ENCODE measurements at places on chromosomes 5 and 9.
A peak's percentile ranks its signal among the peaks of the same experiment; 100 is the strongest.

DNA sequence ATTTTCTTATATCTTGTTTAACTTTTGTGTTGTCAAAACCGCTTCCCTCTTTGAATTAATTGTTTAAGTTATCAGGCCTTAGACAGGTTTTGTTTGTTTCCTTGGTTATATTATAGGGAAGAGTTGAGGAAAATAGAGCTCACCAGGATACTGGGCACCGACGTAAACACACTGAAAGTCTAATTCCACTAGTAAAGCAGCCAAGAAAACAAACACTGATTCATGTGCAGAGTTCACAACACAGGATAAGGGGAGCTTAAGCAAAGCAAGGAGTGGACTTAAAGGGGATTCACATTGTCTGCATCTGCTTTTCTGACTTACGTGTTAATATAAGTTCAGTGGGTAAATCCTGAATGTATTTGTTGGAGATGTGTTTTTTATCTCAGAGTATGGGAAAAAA is 139.0 kb upstream of the CDH6 start:
- DNase-seq, result no peak

- DNase-seq, result no peak
Measured at GRCh38 chr5:2752821-2753439, 1.5 kb upstream of the IRX2 start.

DNA sequence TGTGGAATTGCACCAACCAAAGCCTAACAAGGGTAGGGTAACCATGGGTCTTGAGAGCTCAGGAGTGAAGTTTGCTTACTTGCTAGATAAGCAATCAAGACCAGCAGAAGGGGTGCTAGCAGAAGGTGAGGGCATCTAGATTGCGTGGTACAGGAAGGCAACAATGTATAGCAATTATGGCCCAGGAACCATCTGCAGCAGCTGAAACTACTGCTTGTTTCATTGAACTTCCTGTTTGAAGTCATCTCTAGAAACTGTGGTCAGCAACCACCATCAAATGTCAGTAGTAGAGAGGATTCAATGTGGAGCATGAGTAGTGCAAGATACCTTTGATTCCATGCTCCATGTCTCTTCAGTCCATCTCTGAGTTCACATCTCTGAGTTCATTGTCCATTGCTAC is 462.1 kb upstream of the GRAMD2B start:
- no peak for DNase-seq

DNA sequence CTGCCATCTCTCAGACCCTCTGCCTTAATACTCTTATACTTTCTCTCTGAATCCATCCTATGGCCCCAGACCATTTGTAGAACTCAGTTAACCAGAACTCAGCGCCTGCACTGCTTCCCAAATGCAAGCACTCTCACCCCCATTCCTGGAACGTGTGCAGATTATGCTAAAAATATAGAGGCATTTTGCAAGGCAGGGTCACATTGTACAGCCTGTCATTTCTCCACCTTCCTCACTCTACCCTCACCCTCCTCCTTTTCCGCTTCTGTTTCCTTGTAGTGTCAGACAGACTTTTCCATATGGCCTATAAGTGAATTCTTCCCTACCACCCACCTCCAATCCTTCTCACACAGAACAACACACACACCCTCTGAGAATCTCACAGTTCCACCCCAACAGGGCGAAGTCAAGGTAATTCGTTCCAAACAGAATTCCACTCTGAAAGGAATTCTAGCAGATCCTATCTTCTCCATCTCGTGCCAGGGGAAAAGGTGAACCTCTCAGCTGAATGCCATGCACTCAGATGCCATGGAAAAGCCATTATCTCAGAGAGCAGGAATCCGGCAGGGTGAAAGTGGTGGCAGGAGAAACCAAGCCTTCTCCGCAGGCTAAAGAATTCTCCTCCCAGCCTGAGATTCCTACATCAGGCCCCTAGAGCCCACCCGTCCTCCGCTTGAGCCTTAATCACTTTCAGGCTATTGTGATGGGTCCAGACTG is 25.3 kb downstream of the GGTA1 start:
- DNase-seq, result no peak

DNA sequence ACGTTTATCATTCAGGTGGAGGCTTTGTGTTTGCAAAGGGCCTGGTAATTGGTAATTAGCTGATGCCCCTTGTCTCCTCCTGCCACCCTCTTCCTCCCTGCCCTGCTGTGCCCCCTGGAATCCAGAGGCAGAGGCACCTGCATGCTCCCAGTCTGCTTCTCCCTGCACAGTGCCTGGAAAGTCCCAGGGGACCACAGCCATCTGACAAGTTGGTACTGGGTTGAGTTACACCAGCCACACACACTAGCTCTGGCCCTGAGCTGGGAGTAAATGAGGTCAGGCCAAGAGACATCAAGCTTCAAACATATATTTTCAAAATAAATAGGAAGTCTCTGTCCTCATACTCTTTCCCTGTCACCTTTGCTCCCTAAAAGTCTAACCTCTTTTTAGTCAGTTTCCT is 56.3 kb downstream of the INSYN2B start:
- no peak for DNase-seq

- peak; percentile 93 for DNase-seq
Measured at GRCh38 chr5:180093651-180094382, 22.3 kb upstream of the RNF130 start.

DNA sequence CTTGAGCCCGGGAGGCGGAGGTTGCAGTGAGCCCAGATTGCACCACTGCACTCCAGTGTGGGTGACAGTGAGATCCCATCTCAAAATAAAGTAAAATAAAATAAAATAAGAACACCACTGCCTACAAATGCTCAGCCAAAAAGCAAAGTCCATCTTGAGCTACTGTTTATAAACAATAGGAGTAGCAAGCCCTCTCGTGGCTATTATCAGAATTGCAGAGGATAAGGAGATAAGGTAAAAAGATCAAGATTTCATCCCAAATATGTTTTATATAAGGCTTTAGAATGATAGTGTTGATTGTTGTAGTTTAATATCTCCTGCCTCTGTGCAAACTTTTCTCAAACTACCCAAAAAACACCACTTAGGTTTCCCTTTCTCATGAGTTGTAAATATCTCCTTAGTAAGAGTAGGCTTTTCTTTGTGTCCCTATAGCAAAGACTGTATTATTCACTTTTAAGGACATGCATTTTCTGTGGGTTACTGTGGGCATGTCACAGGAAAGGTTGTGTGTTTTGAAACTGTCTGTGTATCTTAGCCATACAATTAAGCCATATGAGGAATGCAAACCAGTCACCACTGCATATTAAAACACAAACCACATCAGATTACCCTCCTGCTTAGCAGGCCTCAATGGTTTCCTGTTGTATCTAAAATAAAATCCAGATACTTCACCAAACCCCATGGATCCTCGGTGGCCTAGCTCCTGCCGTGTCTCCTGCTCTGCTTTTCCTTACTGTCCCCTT is 31.8 kb upstream of the CKS2 start:
- peak; percentile 51 for DNase-seq
